ENCODE measurements at places on chromosomes 7 and 10. TPM values are rescaled to one million over a fixed set of nuclear protein-coding genes. Genes with fewer than 3 reads are reported as not detected.

The RASA4B gene
- total RNA-seq: 0.79 TPM

The NPFFR1 gene
- not detected for total RNA-seq

The CAPZA2 gene
- total RNA-seq: 88.2 TPM

The CNTNAP2 gene
- 0.26 TPM for total RNA-seq

The STN1 gene
- total RNA-seq: 67.7 TPM

The SCART1 gene
- 1.1 TPM for total RNA-seq
